ENCODE measurements at places on chromosomes 2 and 18.

GRCh38 chr18:8948471-8949149, 153.9 kb upstream of the NDUFV2 start:
- peak; percentile 79 for DNase-seq

DNA sequence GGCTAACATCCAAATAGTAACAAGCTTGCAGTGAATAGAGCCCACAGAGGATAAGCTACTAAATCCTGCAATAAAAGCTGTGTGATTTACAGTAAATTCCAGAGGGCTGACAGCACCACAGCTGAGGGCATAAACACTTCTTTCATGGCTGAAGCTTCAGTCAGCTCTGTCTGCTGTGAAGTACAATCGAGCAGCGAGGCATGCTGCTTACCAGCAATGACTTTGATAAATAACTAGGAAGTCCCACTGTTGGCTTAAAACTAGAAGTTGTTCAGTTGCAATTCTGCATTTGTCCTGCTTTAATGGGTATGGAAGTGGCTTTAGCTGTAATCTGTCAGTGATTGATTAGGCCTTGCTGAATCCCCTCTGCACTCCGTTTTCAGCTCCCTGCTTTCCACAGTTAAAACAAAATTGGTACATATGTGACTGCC, 65.2 kb upstream of the FIGN start:
- DNase-seq, result peak; percentile 25

GRCh38 chr2:222442665-222443064, 18.3 kb downstream of the SGPP2 start:
- no peak for DNase-seq

- no peak for DNase-seq
These were observed 105.2 kb downstream of the CCDC85A start for GRCh38 chr2:56288838-56289580.
